ENCODE measurements at places on chromosomes 12 and 14.

DNA sequence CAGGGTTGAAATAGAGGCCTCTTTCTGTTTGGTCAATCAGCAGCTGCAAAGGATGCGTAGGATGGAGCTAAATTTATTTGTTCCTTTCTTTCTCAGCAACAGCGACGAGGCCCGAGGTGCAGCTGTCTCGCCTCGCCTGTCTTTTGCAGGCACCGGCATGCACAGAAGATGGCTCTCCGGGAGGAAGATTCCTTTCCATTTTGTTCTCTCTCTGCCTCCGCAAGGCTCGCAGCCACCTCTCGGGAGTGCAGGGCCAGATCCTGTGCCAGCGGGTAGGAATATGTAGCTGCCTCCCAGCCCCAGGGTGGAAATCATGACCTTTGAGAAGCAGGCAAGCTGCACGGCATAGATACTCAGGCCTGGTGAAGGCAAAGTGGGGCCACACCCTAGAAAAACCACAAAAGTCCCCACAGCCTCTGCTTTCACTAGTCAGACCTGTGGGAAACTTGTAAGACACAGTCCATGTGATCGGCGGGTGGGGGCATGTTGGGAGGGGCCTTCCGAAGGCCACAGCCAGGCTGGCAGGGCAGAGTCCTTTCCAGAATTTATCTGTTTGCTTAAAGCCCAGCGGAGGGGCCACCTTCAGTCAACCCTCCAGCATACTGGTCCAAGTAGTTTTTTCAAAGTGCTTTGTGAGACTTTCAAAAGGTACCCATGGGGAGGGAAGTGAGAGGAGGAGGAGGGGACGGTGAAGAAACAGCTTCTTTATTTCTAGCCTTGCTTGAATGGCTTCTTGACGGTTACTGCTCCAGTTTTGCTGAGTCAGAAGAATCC is at the start of gene MAP1LC3B2:
TSS of gene MAP1LC3B2 (plus strand) at position 220 of the 774 bp plus-strand sequence. CDS start 16,562 bp downstream, outside the sequence.
- DNase-seq: no peak

DNA sequence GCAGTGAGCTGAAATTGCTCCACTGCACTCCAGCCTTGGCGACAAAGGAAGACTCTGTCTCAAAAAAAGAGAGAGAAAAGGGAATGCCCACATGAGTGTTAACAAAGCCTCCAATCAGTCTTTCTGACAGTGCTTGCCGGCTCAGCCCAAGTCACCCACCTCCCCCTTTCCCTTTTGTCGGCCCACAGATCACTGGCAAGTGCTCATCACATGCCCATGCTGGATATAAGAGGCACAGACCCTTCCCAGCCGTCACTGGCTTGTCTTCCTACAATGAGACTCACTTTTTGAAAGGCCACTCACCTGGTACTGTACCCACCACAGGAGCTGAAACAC is 70.8 kb downstream of the CCDC88C start:
- DNase-seq: no peak

DNA sequence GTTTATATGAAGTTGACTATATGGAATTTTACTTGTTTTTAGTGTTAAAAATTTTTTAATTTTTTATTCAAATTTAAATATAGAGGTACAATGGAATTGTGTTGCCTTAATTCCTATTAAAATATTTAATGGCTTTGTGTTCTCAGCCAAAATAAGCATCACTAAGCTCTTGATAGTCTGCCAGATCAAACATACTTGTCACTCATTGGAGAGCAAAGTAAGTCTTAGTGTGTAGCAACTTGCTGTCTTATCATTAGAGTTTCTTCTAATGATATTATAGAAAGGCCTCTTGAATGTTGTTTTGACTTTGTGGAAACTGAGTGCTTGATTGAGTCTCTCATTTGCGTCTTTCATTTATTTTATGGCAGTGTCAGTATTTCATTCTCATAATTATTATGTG is 10.7 kb downstream of the SFSWAP start:
- DNase-seq: no peak

GRCh38 chr12:64706857-64707256 is 52.3 kb downstream of the GNS start:
- no peak for DNase-seq

DNA sequence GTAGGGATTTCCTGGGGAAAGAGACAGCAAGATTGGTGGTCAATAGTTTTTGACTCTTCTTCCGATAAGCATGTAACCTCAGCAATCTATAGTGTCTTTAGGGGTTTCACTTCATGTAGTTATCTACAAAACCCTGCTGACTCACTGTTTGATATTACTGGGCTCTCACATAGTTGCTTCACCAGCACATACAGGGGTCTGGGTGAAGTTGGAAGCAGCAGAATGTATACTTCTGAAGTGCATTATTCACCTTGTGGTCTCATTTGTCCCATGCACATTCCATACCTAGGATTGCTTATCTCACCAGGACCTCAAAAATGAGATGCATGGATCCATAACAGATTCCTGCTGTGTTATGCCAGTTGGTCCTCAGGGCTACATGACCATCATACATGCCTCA is 280.0 kb downstream of the LRIG3 start:
- DNase-seq: no peak

- DNase-seq: no peak
These were observed 225.4 kb upstream of the CAND1 start for GRCh38 chr12:67043771-67044170.

GRCh38 chr14:98368916-98369315 is 903.1 kb downstream of the BCL11B start:
- no peak for DNase-seq

- no peak for DNase-seq
These were observed 1083.2 kb downstream of the FLRT2 start for GRCh38 chr14:86613126-86613525.

- no peak for DNase-seq
These were observed 377.0 kb downstream of the NPAS3 start for GRCh38 chr14:33315721-33316120.

DNA sequence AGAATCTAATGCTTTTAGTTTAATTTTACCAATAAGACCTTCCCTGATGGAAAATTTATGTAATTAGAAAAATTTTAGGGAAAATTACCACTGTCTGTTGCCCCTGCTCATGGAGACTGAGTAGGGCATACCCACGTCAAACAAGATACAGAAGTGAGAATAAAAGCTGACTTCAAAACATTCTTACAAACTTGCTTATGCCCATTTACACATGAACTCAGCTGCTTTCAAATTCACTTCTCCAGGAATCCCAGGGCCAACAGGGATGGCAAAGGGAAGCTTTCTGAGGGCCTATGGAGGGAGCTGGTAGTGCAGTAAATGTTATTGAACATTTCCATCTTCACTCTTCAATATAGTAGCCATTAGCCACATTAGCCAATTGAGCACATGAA is 4.8 kb upstream of the NINJ2 start:
- DNase-seq: no peak

DNA sequence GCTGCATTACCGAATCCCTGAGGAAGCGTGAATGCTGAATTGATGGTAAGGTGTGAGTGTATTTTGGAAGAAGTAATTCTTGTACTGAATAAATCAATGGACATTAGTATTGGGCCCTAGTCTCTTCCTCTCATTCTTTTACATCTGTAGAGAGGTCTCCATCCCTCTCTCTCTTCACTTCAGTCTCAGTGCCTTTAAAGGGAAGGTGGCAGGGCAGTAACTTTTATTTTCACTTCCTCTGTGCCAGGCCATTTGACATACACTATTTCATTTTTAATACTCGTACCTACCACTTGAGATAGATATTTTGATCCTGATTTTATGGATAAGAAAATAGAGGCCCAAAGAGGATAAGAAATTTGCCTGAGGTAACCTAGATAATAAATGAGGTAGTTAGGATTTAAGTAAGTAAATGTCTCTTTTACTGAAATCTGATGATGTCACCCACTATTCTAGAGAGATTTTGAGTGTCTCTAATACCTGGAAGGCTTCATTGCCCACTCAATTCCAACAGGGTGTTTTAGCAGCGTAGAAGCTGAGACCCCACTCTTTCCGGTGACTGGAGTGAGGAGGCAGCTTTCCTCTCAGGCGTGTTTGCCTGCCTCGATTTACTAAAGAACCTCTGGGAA is 177.9 kb upstream of the PRICKLE1 start:
- DNase-seq: no peak
